ENCODE measurements at places on chromosomes 4 and X.

DNA sequence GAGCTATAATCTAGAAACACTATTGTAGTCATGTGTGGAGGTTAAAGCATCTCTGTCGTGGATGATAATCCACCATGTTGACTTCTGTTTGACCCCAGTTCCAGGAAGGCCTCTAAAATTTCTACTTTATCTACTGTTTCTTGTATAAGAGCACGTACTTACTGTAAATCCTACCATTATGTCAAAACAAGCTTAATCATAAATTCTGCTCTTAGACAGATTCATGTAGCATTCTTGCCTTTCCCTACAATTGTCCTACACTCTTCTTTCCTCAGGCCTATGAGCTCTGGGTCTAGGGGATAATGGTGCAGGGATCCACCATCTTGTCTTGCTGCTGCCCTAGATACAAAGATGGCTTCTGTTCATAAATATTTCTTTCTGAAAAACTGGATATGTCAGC, 2594.3 kb downstream of the ARAP2 start:
- no peak for DNase-seq

GRCh38 chr4:22500128-22500611, 15.7 kb downstream of the ADGRA3 start:
- DNase-seq, result no peak

DNA sequence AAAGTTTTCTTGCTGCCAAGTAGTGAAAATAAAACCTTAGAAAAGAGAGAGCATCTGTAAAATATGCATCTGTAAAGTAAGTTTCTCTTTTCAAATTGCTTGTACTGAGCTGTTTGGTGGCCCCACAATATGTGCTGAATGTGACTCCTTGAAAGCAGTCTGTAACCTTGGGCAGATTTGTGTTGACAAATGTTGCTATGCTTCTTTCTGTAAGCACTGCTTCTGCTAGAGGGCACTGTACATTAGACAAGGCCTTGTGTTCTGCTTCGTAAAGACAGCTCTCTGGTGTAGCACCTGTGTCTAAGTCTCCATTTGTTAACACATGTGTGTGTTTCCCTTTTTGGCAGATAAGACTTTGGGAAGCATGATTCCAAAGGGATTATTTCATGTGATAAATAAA, 56.6 kb upstream of the NRK start:
- DNase-seq, result no peak

DNA sequence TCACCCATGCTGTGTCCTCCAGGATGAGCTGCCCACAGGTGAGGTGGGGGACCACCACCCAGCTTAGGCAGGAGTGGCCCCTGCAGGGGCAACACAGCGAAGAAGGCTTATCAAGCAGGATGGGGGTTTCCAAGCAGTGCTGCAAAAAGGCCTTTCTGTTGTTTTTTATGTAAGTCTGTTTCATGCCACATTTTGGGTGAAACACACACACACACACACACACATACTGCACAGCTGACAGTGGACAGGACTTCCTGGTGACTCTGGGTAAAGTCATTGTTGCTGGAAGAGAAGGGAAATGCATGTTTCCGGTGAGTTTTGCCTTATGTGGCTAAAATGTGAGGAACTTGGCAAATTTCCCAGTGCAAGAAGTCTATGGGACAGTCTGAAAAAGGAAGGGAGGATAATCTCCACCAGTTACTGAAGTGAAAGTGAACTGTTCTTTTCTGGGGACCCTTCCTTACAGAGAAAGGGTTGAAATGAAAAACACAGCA, 119.2 kb downstream of the IRF2 start:
- no peak for DNase-seq

GRCh38 chrX:110043506-110043905, 40.6 kb downstream of the TMEM164 start:
- DNase-seq, result no peak

- DNase-seq, result no peak
These were observed 5.1 kb upstream of the CXCL9 start for GRCh38 chr4:76012388-76012801.

DNA sequence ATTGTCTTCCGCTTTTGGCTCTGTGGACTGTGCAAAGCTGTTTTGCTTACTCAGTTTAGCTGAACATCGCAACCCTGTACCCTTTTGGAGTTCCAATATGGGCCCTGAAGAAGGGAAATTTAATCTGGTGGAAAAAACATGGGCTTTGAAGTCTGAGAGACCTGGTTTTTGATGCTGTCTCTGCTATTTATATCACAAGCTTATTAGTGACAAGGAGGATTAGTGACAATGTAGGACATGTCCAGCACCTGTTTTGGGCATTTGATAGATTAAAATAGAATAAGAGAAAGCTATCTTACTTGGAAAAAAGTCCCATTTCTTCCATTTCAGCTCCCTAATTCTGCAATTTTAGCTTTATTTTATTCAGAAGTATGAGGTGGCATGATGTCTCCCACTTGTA, 417.3 kb downstream of the SPRY1 start:
- no peak for DNase-seq

DNA sequence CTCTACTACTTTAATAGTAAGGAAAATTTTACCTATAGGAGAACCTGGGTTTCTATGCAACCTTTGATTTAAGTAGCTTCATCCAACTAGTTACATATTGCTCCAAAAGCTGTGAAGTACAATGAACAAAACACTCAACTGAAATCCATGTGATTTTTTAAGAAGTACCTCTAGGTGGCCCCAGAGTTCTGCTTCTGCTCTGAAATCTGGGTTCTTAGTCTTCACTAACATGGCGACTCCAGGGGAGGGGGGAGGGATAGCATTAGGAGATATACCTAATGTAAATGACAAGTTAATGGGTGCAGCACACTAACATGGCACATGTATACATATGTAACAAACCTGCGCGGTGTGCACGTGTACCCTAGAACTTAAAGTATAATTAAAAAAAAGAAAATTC, 73.4 kb upstream of the MAGEB2 start:
- no peak for DNase-seq

DNA sequence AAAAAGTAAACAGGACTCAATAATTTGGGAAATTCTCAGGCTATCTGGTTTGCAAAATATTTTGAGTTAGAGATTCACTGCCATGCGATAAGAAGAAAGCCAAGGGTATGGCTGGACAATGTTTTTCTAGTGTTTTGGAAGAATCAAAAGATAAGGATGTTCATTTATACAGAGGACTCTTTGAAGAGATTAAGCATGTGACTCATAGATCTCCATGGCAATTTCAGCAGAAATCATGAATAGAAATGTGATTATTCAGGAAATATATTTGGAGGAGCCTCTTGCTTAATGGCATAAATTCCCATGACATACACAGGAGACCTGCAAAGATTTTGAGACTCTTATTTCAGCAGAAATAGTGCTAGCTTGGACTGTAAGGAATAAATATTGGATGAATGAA, 16.7 kb upstream of the FRAS1 start:
- DNase-seq, result no peak

DNA sequence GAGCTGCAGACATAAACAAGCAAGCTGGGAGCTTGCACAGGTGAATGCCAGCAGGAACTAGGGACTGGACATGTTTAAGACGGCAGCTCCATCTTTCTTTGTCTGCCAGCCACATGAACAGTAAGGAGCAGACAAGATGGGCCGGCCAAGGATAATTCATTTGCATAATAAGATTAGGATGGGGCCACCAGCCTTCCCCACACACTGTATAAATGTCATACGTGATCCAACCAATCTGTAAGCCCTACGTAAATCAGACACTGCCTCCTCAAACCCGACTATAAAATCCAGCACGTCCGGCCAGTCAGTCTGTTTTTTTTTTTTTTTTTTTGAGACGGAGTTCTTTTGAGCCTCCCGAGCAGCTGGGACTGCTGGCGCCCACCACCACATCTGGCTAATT, 75.6 kb upstream of the BOD1L1 start:
- DNase-seq, result no peak

DNA sequence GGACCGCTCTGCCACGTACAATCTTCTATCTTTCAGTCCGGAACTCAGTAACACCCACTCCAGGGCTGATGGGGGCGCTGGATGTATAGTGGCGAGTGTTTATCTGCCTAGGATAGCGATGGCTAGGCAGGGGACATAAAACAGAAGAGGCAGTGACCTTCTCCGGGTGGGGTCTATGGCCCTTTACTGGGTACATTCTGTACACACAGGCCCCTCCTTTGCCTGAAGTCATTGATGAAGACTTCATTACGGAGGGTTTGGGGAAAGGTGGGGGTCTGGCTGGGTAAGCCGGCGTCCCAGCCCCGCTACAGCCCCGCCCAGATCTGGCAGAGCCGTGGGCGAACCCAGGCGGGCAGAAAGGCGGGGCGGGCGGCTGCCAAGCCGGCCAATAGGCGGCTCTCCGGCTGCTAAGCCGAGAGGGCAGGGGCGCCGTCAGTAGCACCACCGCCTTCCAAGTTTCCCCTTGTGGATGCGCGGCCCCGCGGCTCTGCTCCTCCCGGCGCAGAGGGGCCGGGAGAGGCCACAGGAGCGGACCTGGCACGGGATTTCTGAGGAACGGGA, at the start of gene CHST7:
Gene CHST7, plus strand, starts transcription at position 435 of the 561 bp plus-strand sequence. CDS start 167 bp downstream, outside the sequence.
- DNase-seq, result peak; percentile 77

DNA sequence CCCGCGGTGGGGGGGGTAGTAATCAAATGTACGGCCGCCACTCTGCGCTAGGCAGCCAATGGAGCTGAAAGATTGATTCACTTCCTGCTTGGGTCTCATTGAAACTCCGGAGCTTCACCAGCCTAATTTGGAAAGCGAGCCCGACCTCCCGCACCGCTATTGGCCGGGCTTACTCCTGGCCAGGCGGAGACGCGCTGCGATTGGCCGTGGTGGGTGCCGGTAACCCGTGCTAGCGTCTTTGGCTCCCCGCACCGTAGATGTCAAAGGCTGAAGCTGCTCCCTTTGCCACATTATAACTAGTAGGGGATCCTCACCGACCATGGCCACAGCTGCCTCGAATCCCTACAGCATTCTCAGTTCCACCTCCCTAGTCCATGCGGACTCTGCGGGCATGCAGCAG, at the start of gene POU3F4:
Gene POU3F4, plus strand, starts transcription at position 285 of the 400 bp plus-strand sequence. Its CDS starts 35 bp downstream, at position 320.
- peak; percentile 83 for DNase-seq

DNA sequence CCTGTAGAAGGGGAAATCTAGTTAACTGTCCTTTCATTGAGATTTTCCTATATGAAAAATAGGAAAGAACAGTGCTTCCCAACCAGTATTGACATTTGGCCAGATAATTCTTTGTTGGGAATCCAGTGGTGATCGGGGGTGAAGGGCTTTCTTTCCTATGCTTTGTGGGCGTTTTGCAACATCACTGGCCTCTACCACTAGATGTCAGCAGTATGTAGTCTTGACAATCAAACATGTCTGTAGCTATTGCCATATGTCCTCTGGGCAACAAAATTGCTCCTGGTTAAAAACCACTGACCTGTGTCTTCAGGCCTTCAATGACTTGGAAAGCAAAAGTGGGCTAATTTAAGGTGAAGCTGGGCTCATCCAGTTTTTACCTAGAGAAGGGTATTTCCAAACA, 658.5 kb downstream of the DACH2 start:
- no peak for DNase-seq

DNA sequence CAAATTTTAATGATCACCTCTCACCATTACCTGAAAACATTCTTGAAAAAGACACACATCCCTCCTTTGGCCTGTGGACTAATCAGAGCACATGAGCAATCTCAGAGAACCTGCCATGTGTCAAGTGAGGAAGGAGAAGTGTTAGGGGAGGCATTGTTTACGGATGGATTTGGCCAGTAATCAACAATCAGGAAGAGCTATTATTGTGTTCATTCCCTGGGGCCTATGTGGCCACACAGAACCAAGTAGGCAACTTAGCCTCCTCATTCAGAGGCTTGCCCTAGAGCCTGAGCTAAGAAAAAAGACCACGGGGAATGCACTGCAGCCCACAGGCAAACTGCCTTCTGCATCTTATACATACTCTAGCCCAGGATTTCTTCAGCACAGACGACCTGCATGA, 40.6 kb upstream of the DOCK11 start:
- no peak for DNase-seq
